ENCODE measurements at places on chromosomes 1 and 21.

GRCh38 chr21:30613836-30614235, at the start of gene KRTAP6-1:
Gene KRTAP6-1, minus strand, starts transcription at chr21:30613930. Its CDS starts 26 bp downstream, at chr21:30613904.
- DNase-seq, result no peak

DNA sequence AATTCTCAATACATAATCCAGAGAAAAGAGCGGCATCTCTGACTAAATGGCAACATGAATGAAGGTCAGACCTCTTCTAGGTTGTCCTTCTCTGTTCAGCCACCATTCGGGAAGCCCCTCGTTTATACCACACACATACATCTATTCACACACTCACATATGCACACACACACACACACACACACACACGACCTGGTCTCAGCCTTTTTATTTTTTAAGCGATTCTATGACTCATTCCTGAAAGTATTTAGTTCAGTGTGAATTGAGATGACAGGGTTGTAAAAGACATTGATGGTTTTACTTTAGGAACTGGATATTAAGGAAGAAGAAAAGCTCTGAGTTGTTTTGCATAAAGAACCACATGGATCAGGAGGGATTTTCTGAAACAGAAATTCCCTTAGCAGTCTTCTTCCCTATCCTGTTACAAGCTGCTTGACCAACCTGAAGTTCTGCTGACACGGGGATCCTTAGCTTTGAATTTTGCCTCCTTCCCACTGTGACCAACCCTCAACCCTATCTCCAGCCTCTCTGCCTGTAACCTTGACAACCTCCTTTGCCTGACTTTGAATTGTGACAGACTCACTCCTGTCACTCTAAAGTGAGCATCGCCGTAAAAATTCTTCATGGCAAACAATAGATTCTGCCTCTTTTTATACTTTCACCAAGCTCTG, 383.1 kb upstream of the ESRRG start:
- no peak for DNase-seq

DNA sequence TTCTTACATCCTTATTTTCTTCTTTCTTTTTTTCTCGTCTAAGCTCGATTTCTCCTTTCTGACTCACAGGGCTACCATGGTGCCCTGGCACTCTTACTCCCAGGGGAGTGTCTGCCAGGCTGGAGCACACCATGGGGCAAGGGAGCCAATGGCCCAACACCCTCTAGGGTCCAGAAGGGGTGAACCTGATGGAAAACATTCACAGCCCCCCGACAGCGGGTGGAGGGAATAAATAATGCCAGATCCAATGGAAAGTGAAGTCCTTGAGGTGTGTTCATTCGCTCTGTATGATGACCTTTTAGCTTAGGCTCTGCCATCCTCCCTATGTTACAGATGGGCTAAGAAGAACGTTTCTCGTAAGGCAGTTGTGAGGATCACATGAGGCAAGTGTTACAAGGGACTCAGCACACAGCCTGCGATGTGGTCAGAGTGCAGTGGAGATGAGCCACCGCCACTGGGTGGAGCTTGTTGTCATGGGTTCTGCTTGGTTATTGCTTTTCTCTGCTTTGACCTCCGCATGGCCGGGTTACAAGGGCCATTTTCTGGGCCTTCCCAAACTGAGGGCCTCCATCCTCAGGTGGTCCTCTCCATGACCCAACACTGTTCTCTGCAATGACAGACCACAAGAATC, 3.5 kb upstream of the FCMR start:
- peak; percentile 84 for DNase-seq

DNA sequence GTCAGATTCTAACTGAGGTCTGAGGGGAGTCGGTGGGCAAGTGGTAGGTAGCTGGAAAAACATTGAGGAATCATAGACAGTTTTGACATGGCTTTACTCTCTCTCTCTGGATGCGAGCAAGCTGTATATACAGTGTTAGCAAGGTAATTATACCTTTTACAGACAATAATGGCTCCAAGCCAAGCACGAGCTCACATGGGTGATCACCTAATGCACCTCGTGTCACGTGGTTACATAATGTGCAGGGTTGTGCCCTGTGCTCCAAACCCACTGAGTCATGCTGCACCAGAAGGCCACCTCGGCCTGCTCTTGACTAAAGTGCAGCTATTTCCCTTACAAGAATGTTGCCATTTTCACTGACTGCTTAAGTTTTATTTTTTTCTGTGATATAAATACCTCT, 7.6 kb upstream of the CLCA2 start:
- DNase-seq, result no peak

DNA sequence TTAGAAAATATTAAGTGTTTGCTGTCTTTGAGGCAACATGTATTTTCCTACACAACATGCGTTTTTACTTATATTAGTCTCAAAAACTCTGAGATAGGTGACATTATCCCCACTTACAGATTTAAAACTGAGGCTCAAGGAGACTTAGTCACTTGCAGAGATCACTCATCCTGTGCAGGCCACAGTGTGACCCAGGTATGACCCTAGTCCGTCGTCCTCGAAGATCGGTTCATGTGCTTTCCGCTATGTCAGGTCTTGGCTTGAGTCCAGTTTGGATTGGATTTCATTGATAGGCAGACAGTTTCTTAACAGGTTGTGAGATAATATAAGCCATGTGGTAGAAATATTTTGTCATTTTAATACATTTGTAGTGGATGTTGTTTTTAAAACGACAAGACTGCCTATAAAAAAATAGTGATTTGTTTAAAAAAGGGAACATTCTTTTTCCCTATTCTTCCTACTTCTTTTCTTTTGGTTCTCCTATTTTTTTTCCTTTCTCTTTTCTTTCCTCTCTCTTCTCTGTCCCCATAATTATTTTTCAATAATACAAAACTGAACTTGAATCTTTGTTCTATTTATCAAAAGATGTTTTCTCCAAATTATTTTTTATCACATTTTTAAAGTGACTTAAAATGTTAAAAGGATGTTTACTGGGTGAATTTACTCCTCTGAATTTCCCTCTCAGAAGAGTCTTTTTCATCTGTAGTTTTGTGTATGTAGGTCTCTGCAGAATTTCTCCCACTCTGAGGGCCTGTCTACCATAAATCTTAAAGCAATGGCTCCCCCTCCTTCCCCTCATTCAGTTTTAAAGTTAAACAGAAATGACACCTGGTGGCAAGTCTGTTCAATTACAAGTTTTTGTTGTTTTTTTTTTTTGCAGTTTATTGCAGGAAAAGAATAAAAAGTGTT, 81.8 kb downstream of the PHTF1 start:
- DNase-seq, result peak; percentile 39

DNA sequence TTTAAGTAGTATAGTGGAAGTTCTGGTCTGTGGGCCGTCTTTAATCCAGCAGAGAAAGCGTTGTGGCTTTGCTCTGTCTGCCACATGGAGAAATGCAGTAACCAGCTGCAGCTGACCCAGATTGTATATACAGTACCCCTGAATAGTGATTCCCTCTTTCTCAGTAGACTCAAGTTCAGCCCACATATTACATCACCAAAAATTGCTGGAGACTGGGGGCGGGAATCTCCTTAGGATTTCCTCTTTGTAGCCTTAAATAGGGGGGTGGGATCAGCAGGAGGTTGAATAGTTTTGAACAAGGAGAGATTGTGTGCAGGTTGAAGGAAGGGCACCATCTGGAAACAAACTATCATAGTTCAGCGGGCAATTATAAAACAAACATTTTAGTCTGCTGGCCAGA, at the start of gene ANGPTL1:
TSS of gene ANGPTL1 (minus strand) at position 134 of the 400 bp plus-strand sequence. CDS start 5,301 bp downstream, outside the sequence.
- DNase-seq, result no peak

DNA sequence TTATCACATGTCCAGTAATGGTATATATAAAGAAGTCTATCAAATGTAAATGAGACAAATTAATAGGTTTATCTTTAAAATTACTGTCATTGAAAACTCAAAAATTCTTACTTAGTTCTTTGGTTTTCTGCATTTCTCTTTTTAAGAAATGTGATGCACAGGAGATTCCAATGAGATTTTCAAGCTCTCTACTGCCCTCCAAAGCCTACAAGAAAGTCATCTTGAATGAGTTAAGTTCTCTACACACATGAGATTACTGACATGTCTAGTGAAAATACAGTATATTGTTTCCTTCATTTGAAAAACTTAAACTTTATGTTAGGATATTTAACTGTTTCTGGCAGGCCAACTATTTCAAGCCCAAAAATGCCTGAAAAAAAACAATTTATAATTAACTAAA, 68.8 kb downstream of the ITGB3BP start:
- no peak for DNase-seq

DNA sequence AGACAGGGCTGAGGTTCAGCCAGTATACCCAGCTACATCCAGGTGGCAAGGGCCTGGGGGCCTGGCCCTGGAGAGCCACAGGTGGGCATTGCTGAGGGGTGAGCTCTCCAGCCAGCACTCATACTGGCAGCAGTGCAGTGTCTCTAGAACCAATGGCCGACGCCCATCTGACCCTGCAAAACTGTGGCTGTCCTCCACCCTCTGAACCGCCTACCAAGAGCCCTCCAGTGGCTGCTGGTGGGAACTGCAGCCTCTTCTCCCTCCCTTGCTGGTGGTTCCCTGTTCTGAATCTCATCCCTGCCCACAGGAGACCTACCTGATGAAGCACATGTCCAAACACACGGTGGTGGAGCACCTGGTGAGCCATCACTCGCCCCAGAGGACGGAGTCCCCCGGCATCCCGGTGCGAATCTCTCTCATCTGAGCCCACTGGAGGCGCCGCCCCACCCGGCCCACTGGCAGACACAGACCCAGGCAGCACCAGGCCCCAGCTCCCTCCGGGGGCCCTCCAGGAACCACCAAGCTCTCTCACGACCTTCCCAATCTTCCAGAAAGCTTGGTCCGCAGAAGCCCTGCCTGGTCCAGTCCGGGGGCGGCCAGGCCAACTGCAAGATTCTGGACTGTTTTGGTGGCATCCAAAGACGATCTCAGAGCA, 22.1 kb downstream of the A3GALT2 start:
- DNase-seq, result peak; percentile 66

DNA sequence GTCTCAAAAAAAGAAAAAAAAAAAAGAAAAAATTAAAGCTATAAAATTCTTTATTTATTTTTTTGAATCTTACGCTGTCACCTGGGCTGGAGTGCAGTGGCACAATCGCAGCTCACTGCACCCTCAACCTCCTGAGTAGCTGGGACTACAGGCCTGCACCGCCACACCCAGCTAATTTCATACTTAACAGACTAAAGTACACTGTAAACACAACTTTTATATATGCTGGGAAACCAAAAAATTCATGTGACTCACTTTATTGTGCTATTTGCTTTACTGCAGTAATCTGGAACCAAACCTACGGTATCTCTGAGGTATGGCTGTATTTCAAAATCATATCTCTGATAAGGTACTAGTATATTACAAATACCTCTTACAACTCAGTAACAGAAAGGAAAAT, 40.3 kb downstream of the HSF2BP start:
- no peak for DNase-seq

DNA sequence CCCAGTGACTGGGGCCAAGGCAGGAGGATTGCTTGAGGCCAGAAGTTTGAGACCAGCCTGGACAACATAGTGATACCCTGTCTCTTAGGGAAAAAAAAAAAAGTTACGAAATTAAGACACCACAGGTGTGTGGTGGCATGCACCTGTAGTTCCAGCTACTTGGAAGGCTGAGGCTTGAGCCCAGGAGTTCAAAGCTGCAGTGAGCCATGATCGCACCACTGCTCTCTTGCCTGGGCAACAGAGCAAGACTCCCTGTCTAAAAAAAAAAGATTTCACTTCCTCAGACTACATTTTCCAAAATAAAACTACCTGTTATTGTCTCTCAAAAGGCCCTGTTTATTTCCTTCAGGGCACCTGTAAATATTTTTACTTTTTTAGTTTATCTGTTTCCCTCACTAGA, 4.7 kb upstream of the STK40 start:
- DNase-seq, result no peak

- no peak for DNase-seq
Observed at GRCh38 chr1:31788825-31789256, 24.7 kb upstream of the ADGRB2 start.

DNA sequence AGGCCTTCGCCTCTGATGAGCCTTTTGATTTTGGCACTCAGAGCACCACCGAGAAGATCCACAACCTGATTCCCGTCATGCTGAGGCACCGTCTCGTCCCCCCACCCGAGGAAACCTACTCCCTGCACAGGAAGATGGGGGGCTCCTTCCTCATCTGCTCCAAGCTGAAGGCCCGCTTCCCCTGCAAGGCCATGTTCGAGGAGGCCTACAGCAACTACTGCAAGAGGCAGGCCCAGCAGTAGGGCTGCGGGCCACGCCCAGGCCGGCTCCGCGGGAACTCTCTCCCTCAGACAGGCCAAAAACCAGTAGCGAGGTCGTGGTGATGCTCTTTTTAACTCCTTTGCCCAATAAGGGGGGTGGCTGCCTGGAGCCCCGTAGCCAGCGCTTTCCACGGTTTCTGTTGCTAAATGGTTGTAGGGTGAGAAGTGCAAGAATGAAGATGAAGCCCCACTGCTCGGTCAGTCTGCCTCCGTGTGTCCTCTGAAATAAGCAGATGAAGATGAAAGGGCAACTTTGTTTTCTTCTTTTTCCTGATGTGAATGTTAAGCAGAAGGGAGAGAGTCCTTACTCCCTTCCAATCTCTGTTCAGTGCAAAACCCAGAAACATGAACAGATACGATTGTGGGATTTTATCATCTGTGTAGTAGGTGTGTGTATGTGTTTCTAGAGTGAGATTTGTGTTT, 46.5 kb downstream of the COQ8A start:
- DNase-seq, result no peak

- DNase-seq, result no peak
Observed at GRCh38 chr1:157597959-157598667, at the start of gene FCRL4. Gene FCRL4, minus strand, starts transcription at chr1:157598085. Its CDS starts 141 bp downstream, at chr1:157597944.

- DNase-seq, result no peak
Observed at GRCh38 chr1:204464187-204464631, 30.4 kb downstream of the PIK3C2B start.

GRCh38 chr1:226038661-226039060, 23.9 kb upstream of the H3-3A start:
- no peak for DNase-seq

- DNase-seq, result no peak
Observed at GRCh38 chr1:36324353-36324703, 883 bp upstream of the EVA1B start.

DNA sequence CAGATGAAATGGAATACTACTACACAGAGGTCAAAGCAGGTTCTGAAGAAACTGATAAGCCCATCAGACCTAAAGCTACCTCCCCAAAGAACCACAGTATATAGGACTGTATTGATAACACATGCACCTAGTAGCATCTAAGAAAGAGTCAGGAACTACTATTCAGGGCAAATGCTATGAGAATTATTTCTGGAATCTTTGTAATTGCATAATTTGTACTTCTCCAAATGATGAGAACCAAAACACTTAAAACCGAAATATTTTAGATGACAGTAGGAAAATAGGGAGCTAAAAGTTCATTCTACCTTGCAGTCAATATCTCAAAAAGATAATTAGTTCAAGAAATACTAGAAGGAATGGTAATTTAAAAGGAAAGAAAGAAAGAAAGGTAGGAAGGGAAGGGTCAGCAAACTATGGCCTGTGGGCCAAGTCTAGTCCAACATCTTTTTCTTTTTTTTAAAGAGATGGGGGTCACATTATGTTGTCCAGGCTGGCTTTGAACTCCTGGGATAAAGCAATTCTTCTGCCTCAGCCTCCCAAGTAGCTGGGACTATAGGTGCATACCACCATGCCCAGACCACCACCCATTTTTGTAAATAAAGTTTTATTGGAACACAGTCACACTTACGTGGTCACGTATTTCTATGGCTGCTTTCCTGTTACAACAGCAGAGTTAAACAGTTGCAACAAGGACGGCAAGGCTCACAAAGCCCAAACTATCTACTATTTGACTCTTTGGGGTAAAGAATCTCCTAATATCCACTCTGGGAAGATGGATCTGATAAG, 24.0 kb downstream of the EGLN1 start:
- DNase-seq, result peak; percentile 50

- no peak for DNase-seq
Observed at GRCh38 chr1:91884459-91885212, 1.3 kb downstream of the TGFBR3 start.

GRCh38 chr1:101769520-101769919, 227.2 kb downstream of the OLFM3 start:
- DNase-seq, result no peak

GRCh38 chr1:58874757-58875755, 91.2 kb upstream of the JUN start:
- DNase-seq, result no peak

Data from CD14-positive monocyte (primary cell).